ENCODE measurements at places on chromosomes 5 and 9. TPM values are rescaled to one million over a fixed set of nuclear protein-coding genes. Genes with fewer than 3 reads are reported as not detected.

DNA sequence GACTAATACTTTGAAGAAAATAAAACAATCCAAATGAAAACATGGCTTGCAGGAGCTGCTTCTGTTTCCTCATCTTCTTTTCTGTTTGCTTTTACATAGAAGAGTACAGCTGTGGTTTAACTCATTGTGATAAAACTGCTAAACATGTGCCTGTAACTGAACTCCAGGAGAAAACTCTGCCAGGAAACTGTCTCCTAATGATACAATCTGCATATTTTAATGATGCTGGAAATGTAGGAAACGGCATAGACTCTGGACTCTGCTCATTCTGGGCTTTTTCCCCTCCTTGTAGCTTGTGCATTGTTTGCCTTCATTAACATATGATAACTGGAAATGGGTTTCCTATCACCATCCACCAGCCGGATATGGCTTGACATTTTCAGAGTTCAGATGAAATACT lies 813.3 kb upstream of the WWC1 start:
- no peak for DNase-seq

GRCh38 chr5:149160291-149160787 lies 19.0 kb downstream of the ABLIM3 start:
- DNase-seq = no peak

GRCh38 chr5:175107865-175108264 lies 336.1 kb downstream of the DRD1 start:
- no peak for DNase-seq

GRCh38 chr9:10700291-10700690 lies 87.5 kb upstream of the PTPRD start:
- no peak for DNase-seq

- DNase-seq = no peak
Measured at GRCh38 chr5:83470526-83471404, 779 bp upstream of the VCAN start.

- DNase-seq = no peak
Measured at GRCh38 chr5:36438765-36439561, 137.3 kb upstream of the RANBP3L start.

GRCh38 chr5:145553177-145553576 lies 282.0 kb downstream of the PRELID2 start:
- DNase-seq = no peak

DNA sequence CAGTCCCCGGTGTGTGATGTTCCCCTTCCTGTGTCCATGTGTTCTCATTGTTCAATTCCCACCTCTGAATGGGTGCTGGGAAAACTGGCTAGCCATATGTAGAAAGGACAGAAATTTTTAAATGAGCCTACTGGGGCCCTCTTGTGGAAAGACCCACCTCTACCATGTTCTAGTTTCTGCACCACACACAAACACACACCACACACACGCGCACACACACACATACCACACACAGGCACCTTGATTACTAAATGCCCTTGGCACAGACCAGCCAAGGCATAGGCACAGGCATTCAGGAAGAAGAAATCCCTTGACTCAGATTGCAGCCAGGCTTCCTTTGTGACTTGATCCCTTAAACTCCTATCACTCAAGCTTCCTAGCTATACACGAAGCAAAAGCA lies 60.5 kb downstream of the SIL1 start:
- no peak for DNase-seq

DNA sequence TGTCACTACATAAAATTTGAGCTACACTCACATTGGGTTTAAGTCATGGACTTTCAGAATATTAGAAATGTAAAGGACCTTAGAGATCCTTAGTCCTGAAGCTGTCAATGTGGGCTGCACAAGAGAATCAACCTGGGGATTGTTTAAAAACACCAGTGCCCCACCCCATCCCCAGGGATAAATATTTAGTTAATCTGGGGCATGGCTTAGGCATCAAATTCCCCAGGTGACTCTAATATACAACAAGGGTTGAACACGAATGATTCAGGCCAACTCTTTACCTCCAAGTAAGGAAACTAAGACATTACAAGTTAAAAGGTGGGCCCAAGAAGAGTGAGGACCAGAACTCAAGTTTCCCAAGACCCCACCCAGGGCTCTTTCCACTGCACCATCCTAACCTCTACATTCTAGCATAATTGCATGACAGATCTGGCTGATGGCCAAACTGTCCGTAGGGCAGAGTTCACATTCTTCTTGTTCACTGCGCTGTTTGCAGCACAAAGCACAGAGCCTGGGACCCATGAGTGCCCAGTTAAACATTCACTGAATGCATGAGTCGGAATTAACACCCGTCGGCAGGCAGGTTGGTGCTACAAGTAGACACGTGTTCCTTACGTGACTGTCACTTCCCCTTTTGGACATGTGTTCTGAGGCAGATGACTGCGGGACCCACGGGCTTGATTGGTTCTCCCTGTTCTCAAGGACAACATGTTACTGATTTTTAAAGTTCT lies 25.2 kb downstream of the CYFIP2 start:
- no peak for DNase-seq

DNA sequence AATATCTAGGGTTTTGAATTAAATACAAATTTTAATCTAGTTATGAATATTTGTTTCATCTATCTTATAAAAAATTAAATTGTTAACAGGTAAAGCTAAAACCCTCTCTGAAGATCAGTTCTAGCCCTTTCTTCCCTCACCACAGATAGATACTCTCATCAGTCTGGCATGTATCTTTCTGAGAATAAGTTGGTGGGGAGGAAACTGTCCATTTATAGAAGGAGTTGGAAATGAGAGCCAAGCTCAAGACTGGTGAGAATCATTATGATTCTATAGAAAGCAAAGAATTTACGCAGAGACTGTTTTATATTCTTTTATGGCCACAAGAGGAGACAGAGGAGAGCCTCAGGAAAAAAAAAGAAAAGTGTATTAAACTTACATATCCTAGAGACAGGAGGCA lies 59.0 kb downstream of the STARD4 start:
- DNase-seq = no peak

GRCh38 chr9:111069183-111069582 lies 30.9 kb upstream of the LPAR1 start:
- no peak for DNase-seq

DNA sequence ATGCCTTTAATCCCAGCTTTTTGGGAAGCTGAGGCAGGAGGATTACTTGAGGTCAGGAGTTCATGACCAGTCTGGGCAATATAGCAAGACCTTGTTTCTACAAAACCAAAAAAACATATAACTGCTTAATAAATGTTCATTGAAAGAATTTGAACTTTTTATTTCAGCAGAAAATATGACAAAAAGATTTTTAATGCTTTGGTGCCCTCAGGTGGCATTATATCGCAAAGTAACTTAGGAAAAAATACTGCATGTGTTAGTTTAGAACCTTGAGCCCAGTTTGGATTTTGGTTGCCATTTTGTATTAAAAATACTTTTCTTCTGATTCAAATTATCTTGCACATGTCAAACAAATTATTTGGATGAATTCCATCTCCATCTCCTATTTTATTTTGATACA lies 103.2 kb downstream of the GPBP1 start:
- DNase-seq = no peak

DNA sequence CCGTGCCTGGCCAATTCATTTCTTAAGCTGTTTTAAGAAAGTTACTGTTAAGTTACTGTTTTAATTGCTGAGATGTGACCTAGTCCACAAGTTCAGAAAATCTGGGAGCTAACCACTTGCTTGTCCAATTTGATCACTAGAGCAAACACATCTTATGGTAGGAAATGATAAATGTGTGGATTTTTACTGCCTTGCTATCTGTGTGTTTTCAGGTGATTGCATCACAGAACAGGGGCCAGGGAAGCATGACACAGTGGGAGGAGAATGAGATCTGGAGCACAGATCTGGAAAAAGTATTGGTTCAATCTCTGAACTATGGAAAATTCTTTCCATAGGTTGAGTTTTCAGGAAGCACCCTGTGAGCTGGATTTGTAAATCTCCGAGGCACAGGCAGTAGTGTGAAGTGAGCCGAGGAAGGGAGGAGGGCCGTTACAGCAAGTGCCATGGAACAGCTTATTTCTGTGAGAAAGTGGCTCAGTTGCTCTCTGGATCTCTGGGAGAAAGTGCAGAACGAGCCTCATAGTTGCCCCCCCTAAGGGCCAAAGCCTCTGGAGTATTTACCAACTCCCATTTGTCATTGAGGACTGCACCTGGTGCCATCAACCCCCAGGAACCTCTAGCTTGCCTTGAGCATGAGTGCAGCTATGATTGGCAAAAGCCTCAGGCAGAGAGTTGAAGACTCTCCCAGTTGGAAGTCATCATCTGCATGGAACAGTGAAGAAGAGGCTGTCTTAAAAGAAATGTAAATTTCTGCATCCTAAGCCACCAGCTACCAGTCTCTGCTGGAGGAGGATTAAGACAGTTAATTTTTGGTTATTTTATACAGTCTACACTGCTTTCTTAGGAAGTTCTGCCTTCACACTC lies 161.8 kb upstream of the CLINT1 start:
- DNase-seq = no peak

GRCh38 chr5:66144834-66145390 lies 812 bp downstream of the SREK1 start:
- DNase-seq = no peak

DNA sequence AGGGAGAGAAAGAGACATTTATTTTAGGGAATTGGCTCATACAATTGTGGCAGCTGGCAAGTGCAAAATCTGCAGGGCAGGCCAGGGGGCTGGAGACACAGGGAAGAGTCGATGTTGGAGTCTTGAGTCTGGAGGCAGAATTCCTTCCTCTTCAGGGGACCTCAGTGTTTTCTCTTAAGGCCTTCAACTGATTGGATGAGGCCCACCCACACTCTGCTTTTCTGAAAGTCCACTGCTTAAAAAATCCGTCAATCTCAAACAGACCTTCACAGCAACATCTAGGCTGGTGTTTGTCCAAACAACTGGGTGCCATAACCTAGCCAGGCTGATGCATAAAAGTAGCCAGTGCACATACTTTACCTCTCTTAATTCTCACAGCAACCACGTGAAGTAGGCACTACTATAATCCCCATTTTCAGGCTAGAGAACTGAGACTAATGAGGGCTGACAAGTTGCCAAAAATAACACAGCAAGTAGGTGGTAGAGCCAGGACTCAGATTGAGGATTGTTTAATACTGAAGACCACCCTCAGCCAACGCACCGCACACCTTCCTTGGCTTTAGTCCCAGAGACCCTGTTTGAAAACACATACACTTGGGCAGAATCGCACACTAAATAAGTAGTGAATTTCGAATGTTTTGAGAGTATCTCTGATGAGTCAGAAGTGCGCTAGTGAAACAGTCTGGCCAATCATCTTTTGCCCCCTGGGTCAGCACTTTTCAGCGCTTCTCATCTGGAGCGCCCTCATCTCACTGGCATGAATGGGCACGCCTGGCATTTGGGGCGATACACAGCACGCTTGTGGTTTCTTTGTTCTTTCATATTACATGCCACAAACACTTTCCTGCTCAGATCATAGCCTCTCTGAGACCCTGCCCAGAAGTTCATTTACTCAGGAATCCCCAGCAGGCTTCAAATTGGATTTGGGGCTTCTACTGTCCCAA lies 591.4 kb downstream of the CCDC171 start:
- no peak for DNase-seq

GRCh38 chr9:76453785-76454184 lies 5.2 kb upstream of the GCNT1 start:
- DNase-seq = no peak

DNA sequence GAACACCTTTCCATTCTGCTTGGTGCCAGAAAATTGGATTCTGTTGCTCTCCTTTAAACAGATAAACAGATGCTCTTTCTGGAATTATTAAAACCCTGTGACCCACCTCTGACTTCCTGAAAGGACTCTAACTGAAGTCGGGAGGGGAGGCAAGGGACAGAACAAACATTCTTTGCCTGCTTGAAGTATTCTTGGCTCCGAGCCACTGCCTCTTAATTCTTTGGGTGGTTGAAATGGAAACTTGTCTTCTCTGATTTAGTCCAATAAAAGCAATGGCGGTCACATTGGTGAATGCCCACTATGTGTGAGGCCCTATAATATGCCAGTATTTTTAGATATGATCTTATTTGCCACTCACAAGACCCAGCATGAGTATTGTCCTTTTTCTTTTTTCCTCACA lies 236.8 kb downstream of the SLIT3 start:
- DNase-seq = no peak

DNA sequence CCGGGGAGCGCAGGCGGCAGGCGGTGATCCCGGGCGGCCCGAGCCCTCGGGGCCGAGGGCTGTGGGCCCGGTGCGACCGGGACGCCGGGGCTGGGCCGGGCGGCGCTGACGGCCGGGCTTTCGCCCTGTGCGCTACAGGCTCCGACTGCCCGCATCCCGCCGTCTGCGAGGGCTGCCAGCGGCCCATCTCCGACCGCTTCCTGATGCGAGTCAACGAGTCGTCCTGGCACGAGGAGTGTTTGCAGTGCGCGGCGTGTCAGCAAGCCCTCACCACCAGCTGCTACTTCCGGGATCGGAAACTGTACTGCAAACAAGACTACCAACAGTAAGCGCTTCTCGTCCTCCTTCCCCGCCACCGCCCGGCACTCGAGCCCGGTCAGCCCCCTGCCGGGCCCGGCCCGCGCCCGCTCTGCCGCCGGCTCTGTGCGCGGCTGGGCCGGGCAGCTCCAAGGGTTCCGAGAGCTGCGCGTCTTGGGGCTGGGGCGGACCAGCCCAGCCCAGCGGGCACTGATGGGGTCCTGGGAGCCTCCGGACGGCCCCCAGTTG lies 1.6 kb downstream of the LMX1B start:
- no peak for DNase-seq

DNA sequence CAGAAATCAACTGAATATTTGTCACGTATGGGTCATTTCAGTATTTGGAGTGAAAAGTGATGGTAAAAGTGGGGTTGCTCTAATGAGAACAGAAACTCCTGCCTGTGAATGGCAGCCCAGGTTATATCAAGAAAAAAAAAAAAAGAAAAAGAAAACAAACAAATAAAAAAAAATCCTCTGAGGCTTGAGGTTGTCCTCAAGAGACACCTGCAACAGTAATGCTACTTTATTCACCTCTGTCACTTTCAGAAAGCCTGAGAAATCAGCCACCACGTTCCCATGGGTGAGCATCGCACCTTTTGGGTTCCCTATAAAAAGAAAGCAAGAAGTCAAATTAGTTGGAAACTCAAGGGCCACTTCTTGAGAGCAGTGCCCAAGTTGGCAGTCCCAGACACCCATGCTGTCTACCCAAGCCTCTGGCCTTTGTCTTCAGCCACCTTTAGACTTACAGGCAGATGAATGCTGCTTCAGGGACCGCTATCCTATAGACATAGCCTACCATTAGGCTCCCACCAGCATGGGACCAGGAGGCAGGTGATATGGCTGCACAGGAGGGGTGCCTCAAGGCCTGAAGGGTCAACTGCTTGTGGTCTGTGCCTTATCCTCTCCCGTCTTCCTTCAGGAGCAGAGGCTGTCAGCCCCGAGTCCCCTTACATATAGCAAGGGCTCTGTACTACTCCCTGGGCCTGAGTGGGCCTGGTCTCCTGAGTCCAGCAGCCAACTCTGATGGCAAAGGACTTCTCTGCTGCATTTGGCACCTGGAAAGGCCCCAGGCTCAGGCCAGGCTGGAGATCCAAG lies 31.1 kb upstream of the MEIKIN start:
- no peak for DNase-seq

- no peak for DNase-seq
Measured at GRCh38 chr9:130150779-130151382, 21.3 kb upstream of the NCS1 start.

Gene SEMA4D
- 448 TPM for total RNA-seq

Gene CWC27
- 21.1 TPM for total RNA-seq

Gene LIX1
- total RNA-seq = not detected

Gene BTNL8
- total RNA-seq = not detected

Gene CDH12
- not detected for total RNA-seq

Gene PFN3
- total RNA-seq = not detected

Gene EMB
- 141 TPM for total RNA-seq

Gene SMIM33
- not detected for total RNA-seq
